Activated T-helper 1 cell treated with anti-CD3 and anti-CD28 coated beads, Interleukin-12 subunit alpha, Interleukin-12 subunit beta, Interleukin-2, Interleukin-4 antibody, amounts not matched to agents 30 ng/mL and 10 ng/mL and 1 ng/mL, durations not matched to agents 14 hours and 24 hours and 36 hours (primary cell): ENCODE measurements at places on chromosomes 6 and 20.

GRCh38 chr6:104597541-104598050 is 262.1 kb downstream of the HACE1 start:
- no peak for DNase-seq

DNA sequence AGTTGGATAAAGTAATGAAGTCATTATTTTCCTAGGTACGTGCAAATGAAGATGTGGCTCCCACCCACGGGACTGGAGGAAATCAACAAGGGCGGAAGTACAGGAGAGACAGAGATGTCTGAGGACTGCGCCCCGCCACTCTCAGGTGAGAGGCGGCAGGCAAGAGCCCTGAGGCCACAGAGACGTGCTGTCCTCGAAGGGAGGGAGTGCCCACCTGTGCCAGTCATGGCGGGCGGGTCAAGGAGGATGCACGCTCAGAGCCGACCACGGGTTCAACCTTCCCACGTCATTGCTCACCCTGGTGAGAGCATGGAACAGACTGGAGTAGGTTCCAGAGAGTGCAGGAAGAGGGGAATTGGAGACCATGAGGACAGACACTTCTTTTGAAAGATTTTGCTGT is 12.7 kb downstream of the CST8 start:
- DNase-seq, result no peak

DNA sequence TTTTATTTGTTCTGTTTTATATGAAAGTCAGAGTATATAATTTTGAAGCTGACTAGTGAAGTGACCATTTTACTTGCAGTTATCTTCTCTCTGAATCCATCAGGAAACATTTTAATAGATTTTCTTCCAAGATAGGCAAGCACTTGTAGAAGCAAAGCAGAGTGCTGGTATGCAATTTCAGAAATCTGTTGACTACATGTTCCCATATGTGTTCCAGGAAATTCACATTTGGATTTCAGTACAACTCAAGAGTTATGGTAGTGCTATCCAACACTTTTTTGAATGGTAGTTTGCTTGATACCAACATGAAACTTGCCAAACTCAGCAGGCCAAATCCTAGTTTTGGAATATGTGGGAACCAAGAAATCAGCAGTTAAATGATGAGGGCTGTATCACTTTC is 94.0 kb downstream of the CENPW start:
- no peak for DNase-seq

- peak; percentile 44 for DNase-seq
These were observed 189.4 kb upstream of the RREB1 start for GRCh38 chr6:6918216-6918983.

DNA sequence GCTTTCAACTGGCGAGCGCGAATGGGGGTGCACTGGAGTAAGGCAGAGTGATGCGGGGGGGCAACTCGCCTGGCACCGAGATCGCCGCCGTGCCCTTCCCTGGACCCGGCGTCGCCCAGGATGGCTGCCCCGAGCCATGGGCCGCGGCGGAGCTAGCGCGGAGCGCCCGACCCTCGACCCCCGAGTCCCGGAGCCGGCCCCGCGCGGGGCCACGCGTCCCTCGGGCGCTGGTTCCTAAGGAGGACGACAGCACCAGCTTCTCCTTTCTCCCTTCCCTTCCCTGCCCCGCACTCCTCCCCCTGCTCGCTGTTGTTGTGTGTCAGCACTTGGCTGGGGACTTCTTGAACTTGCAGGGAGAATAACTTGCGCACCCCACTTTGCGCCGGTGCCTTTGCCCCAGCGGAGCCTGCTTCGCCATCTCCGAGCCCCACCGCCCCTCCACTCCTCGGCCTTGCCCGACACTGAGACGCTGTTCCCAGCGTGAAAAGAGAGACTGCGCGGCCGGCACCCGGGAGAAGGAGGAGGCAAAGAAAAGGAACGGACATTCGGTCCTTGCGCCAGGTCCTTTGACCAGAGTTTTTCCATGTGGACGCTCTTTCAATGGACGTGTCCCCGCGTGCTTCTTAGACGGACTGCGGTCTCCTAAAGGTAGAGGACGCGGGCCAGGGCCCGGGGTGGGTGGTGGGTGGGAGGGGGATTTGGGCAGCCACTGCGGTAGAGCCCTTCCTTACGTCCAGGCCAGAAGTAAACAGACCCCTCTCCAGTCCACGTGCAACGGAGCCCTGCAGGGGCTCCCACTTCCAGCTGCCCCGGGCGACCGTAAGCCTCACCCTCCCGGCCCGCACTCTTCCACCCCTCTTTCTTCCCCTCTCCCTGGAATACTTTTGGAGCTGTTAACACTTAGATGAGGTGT is 998 bp downstream of the BMP2 start:
- no peak for DNase-seq

DNA sequence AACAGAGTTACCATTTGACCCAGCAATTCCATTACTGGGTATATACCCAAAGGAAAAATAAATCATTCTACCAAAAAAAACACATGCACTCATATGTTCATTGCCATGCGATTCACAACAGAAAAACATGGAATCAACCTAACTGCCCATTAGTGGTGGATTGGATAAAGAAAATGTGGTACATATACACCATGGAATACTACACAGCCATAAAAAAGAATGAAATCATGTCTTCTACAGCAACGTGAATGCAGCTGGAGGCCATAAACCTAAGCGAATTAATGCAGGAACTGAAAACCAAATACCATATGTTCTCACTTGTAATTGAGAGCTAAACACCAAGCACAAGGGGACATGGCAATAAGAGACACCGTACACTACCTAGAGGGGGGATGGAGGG is 12.5 kb downstream of the RALGAPA2 start:
- no peak for DNase-seq

- no peak for DNase-seq
These were observed 194.7 kb upstream of the RSPO3 start for GRCh38 chr6:126923807-126924206.

DNA sequence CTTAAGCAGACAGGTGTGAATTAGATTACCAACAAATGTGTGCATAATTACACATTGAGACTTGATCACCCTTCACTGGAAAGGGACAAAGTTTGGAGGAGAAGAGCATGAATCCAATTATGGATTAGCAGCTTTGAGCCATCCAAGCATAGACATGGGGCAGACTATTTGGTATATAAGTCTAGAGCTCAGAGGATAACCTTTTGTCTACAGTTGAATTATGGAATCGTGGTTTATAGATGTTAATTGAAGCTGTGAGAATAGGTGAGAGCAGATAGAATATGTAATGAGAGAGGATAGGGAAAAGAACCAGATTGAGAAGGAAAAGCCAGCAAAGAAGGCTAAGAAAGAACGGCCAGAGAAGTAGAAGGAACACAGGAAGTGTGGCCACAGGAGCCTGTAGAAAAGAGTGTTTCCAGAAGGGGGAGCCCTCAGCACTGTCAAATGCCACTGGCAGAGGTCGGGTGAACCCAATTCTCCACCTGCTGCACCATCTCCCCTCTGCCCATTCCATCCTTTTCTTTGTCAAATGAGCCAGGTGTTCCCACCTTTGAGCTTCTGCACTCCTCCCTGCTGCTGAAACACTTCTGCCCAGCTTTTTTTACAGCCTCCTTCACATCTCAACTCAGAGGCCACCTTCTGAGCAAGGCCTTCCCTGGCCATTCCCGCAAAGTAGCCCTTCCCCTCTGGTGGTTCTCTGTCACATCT is 7.3 kb downstream of the DNTTIP1 start:
- DNase-seq, result peak; percentile 64

GRCh38 chr6:137087902-137088301 is 43.1 kb upstream of the IL20RA start:
- no peak for DNase-seq

GRCh38 chr20:25214426-25214790 is 18.9 kb downstream of the ENTPD6 start:
- no peak for DNase-seq

- no peak for DNase-seq
These were observed 338 bp downstream of the E2F3 start for GRCh38 chr6:20402092-20402341.

GRCh38 chr6:112639391-112639831 is 292.3 kb downstream of the RFPL4B start:
- no peak for DNase-seq

DNA sequence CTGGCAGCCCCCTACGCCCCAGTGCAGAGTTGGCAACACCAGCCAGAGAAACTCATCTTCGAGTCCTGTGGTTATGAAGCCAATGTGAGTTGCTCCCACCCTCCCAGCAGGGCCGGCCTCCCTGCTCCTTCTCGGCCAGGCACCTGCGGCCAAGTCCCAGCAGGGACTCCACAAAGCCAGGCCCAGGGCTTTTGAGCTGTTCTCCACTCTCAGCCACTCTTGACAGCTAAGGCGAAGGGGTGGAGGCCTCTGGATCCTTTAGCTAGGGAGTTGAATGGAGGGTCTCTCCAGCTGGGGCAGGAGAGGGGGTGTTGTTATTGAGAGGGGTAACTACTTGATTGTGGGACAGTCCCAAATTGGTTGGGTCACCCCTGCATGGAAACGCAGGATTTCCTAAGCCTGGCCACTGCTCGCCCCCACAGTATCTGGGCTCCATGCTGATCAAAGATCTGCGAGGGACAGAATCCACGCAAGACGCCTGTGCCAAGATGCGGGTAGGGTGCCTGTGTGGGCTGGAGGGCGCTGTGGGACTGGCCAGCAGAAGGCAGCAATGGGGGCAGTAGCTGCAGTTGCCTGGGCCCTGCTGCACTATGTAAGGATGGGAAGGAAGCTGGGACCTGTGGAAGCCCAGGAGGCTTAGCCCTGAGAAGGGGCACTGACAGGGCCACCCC is 58.3 kb downstream of the TCP11 start:
- no peak for DNase-seq

- DNase-seq, result no peak
These were observed 372.7 kb upstream of the RGS17 start for GRCh38 chr6:153503810-153504209.

- DNase-seq, result no peak
These were observed 98.9 kb upstream of the SRSF6 start for GRCh38 chr20:43358811-43359210.

DNA sequence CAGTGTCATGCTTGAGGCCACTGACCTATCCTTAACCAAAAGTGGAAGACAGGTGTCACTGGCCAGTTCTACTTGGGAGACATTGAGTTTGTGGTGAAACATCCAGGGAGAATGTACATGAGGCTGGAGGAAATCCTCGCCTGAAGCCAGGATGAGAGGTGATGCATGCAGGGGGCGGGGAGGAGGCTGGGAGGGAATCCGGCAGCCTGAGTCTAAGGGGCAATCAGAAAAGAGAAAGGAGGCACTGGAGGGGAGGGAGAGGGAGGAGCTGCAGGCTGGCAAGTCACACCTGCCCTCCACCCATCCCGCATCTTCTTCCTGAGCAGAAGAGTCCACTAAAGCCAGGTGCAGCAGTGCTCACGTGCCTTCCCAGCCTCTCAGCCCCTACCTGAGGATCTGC is 14.9 kb upstream of the DDO start:
- DNase-seq, result no peak

- DNase-seq, result peak; percentile 43
These were observed 46.3 kb downstream of the OR2B2 start for GRCh38 chr6:27865850-27866356.

GRCh38 chr6:165999279-165999678 is 168.4 kb downstream of the TBXT start:
- no peak for DNase-seq
